ENCODE measurements at places on chromosomes 2 and 18.
A peak's percentile ranks its signal among the peaks of the same experiment; 100 is the strongest.

DNA sequence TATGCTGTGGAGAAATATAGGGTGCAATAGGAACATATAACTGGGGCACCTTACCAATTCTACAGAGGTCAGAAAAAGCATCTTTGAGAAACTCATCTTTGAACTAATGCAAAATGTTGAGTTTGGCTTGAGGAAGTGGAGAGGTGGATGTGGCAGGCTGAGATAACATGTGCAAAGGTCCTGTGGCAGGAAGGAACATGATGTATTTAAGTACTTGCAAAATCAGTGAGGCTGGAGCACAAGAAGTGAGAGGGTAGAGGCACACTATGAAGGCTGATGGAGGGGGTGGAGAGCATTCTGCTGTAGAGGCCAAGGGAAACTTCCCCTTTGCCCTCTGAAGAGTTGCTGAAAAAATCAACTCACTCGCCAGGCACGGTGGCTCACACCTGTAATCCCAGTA is 14.7 kb upstream of the RAB1A start:
- DNase-seq: no peak

DNA sequence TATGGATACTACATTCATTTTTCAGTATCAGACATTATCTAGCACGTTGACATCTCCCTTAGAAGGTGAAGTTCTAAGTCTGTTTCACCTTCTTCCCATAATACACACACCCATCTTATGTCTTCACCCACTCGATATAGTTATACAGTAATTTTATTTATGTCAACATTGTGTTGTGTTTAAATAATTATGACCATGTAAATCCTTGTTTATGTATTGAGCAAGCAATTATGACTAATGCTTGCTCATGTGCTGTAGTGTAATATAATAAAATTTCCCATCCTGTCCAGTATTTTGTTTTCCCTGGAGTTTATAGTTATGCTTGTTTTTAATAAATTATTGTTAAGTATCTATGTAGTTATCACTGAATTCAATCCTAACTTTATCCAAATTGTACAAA is 163.2 kb downstream of the MTX2 start:
- no peak for DNase-seq

GRCh38 chr2:173402405-173402974 is 47.8 kb downstream of the CDCA7 start:
- DNase-seq: peak; percentile 45

GRCh38 chr2:73746015-73746876 is 9.1 kb upstream of the TPRKB start:
- no peak for DNase-seq

GRCh38 chr2:47243596-47244323 is 88.7 kb upstream of the STPG4 start:
- no peak for DNase-seq

All from central memory CD8-positive, alpha-beta T cell (primary cell).